ENCODE measurements at places on chromosomes 12 and 14.

DNA sequence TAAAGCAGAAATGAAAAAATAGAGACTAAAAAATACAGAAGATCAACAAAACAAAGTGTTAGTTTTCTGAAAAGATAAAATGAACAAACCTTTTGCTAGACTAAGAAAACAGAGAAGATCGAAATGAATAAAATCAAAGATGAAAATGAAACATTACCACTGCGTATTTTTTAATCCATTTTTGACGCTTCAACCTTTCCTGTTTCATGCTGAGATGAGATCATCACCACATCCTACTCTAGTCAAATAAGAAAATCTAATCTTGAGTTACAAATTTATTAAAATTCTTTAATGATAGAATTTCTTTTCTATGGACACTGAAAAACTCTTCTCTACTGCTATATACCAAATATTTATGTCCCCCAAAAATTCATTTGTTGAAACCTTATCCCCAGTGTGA, 30.7 kb downstream of the MAGOHB start:
- no peak for DNase-seq

GRCh38 chr14:52078095-52078531, 9.3 kb upstream of the NID2 start:
- DNase-seq, result no peak

DNA sequence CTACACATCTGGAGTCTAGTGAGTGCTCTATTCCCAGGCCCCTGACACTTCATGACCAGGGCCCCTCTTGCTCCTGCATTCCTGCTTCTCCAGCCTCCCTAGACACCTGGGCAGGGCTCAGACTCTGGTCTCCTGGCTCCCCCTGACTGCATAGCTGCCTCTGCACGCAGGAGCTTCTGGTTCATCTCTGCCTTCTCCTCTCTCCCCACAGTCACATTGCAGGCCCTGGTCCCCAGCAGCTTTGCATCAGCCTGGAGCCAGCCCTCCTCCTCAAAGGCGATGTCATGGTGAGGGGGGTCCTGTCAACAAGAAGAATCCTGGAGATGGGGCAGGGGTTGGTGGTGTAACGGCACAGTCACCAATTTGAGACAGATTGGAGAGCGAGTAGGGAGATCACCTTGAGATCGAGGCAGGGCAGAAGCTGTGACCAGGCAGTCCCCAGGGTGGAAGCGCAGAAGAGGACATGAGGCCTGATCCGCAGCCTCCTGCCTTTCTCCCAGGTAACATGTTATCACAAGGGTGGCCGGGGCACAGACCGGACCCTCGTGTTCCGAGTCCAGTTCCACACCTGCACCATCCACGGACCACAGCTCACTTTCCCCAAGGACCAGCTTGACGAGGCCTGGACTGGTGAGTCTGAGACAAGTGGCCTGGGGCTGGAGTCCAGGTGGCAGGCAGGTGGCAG, 8.1 kb downstream of the TNS2 start:
- no peak for DNase-seq

DNA sequence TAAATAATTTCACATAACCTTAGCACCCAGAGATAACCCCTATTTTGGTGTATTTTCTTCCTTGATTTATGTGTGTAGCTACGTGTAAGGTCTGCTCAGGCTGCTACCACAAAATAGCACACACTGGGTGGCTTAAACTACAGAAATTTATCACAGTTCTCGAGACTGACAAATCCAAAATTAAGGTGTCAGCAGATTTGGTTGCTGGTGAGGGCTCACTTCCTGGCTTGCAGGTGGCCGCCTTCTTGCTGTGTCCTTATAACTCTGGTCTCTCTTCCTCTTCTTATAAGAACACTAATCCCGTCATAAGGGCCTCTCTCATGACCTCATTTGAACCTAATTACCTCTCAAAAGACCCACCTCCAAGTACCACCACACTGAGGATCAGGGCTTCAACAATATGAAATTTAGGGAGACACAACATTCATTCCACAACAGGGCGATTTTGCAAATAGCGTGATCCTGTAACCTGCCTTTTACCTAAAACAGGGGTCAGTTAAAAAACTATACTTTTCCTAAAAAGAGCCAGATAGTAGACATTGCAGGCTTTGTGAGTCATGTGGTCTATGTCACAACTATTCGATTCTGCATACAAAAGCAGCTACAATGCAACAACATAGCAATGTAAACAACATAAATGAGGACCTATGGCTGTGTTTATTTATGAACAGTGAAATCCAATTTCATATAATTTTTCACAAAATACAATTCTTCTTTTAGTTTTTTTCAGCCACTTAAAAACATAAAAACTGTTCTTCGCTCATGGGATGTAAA, 371.7 kb downstream of the DPF3 start:
- DNase-seq, result no peak

DNA sequence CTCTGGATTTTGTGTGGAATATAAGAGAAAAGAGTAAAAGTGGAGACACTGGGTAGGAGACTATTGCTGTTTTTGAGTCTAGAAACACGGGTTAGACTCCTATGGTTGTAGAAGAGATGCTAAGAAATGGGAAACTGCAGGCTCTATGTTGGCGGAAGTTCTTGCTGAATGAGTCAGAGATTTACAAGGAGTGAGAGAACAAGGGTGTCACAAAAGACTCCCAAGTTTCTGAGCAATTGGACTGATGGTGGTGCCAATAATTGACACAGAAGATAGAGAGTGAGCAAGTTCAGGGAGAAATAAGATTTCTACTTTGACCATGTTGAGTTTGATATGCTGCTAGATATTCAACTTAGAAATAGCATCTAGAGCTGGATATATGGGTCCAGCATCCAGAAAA, 2.6 kb upstream of the PRKD1 start:
- DNase-seq, result no peak
